ENCODE measurements at places on chromosomes 7 and 10.

GRCh38 chr10:124340033-124340760, 78.5 kb downstream of the OAT start:
- DNase-seq = no peak

GRCh38 chr7:43769281-43769680, 10.8 kb downstream of the BLVRA start:
- DNase-seq = no peak

DNA sequence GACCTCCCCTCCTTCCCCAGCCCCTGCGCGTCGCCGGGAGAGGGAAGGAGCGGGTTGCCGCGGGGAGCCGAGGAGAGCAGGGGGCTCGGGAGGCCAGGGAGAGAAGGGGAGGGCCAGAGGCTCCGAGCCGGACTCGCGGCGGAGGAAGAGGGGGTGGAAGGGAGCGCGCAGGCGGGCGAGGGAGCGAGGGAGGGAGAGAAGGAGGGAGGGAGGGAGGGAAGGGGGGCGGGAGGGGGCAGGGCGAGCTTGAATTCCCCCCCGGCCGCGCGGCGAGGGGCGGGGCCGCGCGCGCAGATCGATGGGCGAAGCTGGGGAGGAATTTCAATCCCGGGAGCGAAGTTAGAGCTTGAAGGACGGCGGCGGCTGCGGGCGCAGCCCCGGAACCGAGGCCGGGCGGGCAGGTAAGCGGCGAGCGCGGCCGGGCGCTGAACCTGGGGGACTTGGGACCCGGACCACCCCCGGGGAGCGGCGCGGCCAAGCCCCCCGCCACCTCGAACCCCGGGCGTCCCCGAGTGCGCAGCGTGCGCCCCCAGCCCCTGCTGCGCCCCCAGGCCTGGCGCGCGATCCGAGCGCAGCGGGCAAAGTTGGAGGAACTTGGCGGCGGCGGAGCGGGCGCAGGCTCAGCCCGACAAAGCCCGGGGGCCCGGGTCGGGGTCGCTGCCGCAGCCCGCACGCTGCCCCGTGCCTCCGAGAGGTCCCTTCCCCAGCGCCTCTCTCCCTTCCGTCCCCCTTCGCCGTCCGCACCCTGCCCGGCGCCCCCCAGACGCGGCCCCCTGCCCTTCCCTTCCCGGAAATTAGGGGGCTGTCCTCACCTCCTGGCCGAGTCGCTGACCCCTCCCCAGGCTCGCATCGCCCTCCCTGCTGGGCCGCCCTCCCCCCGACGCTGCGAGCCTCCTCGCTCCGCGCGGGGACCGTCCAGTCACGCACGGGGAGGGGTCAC, at the start of gene ELFN1:
Gene ELFN1, plus strand, starts transcription at position 324 of the 940 bp plus-strand sequence. CDS start 74,320 bp downstream, outside the sequence.
- DNase-seq = no peak

DNA sequence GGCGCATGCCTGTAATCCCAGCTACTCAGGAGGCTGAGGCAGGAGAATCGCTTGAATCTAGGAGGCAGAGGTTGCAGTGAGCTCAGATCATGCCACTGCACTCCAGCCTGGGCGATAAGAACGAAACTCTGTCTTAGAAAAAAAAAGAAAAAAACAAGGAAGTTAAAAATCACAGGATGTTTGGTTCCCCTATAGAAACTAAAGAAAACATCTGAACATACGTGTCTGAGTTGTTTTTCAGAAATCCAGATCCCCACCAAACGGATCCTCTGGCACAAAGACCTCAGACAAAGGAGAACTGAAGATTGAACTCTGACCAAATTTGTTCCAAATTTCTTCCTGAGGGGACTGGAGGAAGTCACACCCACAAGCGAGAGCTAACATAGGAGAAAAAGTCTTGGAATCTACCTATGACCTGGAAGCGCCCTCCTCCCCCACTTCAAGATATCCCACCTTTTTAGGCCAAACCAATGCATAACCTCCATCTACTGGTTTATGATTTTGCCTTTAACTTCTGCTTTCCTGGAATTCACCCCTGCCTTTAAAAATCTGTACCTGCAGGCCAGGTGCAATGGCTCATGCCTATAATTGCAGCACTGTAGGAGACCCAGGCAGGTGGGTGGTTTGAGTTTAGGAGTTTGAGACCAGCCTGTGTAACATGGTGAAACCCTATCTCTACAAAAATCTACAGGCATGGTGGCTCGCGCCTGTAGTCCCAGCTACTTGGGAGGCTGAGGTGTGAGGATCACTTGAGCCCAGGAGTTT, 19.7 kb upstream of the SIRT1 start:
- DNase-seq = no peak

DNA sequence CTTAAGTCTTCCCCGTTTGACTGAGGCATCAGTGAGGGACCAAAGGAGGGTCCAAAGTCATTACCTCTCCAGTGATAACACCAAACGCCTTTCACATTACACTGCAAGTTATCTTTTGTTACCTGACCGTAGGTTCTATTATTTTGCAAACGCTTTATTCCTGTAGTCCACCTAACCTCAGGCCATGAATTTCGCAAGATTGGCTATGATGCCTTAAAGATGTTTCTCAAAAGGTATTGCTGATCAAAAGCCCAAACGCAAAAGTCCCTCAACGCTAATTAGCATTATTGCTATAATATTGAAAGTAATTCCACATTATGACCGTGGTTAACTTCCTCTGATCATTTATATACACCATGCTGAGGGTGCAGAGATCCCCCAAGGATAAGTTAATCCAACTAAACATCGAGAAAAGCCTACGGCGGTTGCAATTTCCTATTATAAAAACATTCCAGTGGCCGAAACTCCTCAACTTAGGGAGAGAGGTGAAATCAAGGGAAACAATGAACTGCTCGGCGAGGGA, 649 bp downstream of the DNA2 start:
- no peak for DNase-seq

All from left renal pelvis (tissue), 4 donors.